Activated T-cell treated with anti-CD3 and anti-CD28 coated beads, Interleukin-2, amount 50 U/mL, for 4 hours (primary cell): ENCODE measurements at places on chromosomes 11 and 22. TPM values are rescaled to one million over a fixed set of nuclear protein-coding genes. Genes with fewer than 3 reads are reported as not detected.

GRCh38 chr11:30917859-30918478 lies 331.8 kb upstream of the MPPED2 start:
- DNase-seq, result no peak

GRCh38 chr11:8031248-8032115 lies 44.3 kb downstream of the EIF3F start:
- DNase-seq, result no peak

The TEX54 gene
- 0.63 TPM for total RNA-seq

The RSF1 gene
- total RNA-seq, result 43.3 TPM

The MRGPRD gene
- total RNA-seq, result not detected

The MB gene
- not detected for total RNA-seq
